Foreskin melanocyte (primary cell): ENCODE measurements at places on chromosomes 6 and 20.
A peak's percentile ranks its signal among the peaks of the same experiment; 100 is the strongest.

DNA sequence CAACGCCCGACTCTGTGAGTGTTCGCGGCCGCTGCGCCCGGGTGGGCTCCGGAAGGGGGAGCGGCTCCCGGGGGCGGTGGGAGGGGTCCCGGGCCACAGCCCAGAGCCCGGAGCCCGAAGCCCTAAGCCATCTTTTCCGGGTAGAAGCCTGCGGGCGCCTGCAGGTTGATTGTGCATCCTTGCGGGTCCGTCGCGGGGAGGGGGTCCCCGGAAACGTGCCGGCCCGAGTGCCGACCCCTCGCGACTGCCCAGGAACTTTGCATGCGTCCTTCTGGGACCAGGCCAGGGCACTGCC, 413 bp downstream of the PTPRA start:
- no peak for DNase-seq

DNA sequence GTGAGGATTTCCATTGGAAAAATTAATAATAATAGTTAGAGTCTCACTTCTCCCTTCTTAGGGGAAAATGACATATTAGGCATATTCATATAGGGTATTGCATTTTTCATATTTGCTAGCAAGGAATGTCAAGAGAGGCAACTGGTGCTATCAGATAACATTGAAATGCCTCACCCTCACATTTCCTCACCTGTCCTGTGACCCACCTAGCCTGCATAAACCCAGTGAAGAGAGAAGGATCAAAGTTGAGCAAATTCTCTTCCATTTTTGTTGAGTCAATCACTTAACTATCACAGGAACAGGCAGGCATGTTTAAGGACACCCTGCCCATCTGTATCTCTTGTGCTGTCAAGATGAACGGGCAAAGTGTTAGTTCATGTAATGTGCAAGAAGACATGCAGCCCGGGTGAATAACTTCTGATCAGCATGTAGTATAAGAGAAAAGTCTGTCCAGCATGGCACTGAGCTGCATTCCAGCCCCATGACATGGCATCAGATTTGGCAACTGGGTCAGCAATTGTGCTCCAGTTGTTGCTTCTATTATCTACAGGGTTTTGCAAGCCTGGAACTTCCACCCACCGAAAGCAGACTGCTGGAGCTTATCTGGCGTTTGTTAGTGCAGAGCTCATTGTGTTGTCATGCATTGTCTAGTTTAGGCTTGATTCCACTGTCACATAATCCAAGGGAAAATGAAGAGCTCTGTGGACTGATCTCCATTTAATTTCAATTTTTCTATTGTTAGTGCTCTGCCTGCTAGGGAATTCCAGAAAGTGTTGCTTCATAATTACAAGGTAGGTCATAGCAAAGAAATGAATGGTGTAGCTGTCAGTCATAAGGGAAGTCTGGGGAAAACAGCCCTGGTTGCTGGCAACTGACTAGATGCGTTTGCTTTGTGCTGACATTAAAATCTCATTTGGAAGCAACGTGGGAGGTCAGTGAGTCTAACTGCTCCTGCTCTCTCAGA, 138.4 kb upstream of the TNFAIP3 start:
- DNase-seq: peak; percentile 23

GRCh38 chr6:155635416-155635815, 179.8 kb upstream of the NOX3 start:
- DNase-seq: no peak

DNA sequence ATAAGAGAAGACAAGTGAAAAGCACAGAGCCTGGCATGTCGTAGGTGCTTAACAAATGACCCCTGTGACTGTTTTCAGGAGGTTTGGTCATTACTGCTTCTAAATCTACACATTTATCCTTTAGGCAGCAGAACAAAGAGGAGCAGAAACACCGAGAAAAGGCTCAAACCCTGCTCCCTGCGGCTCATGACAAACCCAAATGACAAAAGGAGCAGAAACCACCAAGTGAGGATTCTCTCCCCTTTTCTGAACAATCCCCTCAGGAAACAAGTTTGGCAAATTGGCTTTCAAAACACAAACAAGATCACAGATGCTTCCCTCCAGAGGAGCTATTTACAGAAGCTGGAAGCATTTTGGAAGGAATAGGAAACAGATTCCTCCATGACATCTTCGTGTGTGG, 15.8 kb upstream of the SIRPG start:
- DNase-seq: no peak

- DNase-seq: no peak
Observed at GRCh38 chr6:15770347-15771143, 107.7 kb upstream of the DTNBP1 start.

- DNase-seq: no peak
Observed at GRCh38 chr6:155881826-155882526, 426.3 kb upstream of the NOX3 start.

DNA sequence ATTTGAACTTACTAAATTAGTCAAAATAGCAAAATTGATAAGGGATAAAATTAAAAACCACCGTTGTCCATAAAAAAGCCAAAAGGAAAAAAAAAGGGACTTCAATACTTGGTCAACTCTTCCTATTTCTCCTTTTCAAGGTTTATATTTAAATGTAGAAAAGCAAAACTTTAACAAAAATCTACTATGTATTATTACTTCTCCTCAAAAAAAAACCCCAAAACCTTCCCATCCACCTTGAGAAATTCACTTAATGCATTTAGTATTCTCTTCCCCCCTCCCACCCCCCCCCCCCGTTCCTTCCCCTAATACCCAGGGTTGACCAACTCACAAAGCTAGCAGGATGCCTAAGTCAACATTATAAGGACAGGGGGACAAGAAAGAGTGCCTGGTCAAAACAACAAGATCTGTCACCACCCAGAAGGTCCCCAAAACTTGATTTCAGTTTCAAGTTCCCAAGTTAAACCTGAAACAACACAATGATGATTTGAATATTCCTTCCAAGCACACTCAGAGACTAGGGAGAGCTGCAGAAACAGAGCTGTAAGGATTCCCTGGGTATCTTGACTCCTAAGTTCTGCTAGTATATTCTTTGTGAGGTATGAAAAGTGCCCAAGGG, 14.6 kb downstream of the GMDS start:
- no peak for DNase-seq

DNA sequence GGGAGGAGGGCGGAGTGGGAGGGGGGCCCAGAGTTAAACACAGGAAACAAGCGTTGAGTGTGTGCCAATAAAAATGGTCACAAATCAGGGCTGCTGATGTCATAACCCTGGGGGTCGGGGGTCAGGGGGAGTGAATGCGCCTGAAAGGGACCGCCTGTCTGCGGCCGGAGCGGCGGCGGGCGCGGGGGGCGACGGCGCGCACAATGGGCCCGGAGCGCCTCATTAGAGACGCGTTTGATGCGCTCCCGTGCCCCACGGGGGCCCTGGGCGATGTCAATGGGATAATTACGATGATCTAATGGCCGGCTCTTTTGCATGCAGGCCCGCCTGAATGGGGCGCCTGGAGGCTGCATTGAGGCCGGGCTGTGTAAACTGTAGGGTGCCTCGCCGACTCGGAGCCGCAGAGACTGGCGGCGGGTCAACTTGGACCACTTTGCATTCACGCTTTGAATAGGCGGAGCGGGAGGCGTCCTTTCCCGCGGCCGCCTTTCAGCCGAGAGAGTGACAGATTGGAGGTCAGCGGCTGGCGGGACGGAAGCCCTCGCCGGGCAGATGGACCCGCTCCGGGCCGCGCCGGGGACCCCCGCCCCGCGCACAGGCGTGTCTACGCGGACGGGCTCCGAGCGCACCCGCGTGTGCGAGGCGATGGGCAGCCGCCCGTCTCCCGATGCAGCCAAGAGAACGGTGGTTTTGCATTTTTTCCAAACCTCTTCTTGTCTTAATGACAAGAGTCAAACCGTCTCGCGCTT, 296.1 kb downstream of the TFAP2C start:
- peak; percentile 69 for DNase-seq

DNA sequence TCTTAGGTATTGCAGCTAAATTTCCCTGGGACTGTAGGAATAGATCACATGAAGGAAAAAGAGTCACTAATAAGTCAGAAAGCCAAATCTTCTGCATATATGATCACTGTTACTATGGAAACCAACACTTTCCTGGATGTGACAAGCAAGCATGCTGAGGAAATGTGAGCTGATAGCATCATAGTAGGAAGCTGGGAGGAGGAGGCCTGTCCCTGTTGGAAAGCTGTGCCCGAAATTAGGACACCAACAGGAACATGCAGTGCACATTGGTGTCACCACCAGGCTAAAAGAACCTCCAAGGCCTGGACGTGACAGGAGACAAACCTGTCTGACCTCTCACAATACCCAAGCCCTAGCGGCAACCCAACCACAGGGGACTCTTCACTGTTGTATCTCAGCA, 181.9 kb upstream of the PCSK2 start:
- DNase-seq: no peak
